ENCODE measurements at places on chromosomes 5 and 9. TPM values are rescaled to one million over a fixed set of nuclear protein-coding genes. Genes with fewer than 3 reads are reported as not detected.

The ANKRD31 gene
- polyA plus RNA-seq = not detected

- no peak overlapping the region for H3K27ac ChIP-seq
- no peaks in the 10 kb centered on the region for H3K27me3 ChIP-seq
- no peak for DNase-seq
- no peak overlapping the region for H3K4me3 ChIP-seq
- H3K36me3 ChIP-seq = no peaks in the 10 kb centered on the region
- H3K4me1 ChIP-seq = no peaks in the 10 kb centered on the region
Measured at GRCh38 chr5:54040804-54041203, 269.6 kb downstream of the ARL15 start.

DNA sequence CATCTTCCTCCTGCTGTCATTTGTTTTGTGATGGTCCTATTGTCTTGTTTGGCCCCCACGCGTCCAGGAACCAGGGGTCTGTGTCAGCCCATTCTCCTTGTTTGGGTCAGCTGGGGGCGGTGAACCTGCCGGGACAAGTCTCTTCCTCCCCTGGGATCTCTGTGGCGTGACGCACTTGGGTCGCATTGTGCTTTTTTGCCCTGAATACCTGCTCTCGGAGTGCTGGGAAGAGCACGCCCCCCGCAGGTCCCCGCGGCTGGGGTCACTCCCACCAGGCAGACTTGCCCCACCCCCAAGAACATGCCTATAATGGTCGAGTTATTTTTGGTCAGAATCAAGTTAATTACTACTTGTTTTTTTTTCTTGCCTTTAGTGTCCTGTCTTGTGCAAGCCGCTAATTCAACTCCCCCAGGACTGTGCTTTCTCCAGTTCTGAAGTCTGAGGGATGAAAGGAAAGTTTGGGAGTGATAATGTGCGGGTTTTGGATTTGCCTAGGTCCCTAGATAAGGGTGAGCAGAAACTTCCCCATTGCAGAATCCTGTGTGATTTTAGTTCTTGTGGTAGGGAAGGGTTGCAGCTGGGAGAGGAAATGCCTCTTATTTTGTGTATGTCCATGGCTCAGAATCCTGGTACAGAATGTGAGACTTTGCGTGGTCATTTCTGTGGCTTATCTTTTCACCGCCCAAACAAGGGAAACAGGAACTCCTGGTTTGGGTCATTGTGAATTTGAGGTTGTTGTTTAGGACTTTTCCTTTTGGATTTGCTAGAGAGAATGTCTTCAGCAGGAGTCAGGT, 789 bp downstream of the ACER2 start:
- no peak overlapping the region for H3K27ac ChIP-seq
- H3K4me1 ChIP-seq = peaks cover 23% of the 10 kb centered on the region
- H3K36me3 ChIP-seq = no peaks in the 10 kb centered on the region
- peak; percentile 18 for DNase-seq
- H3K27me3 ChIP-seq = no peaks in the 10 kb centered on the region

GRCh38 chr5:58868931-58869330, 286.1 kb downstream of the RAB3C start:
- H3K27me3 ChIP-seq = peaks cover 28% of the 10 kb centered on the region
- no peak for DNase-seq
- no peaks in the 10 kb centered on the region for H3K36me3 ChIP-seq
- no peak overlapping the region for H3K4me3 ChIP-seq

- no peak overlapping the region for H3K27ac ChIP-seq
- no peaks in the 10 kb centered on the region for H3K27me3 ChIP-seq
- H3K36me3 ChIP-seq = no peaks in the 10 kb centered on the region
- no peak for DNase-seq
- H3K4me3 ChIP-seq = no peak overlapping the region
- no peaks in the 10 kb centered on the region for H3K4me1 ChIP-seq
Measured at GRCh38 chr5:97406946-97407676, 224.1 kb upstream of the RIOK2 start.

- H3K27me3 ChIP-seq = no peaks in the 10 kb centered on the region
- H3K4me3 ChIP-seq = no peak overlapping the region
- H3K36me3 ChIP-seq = peaks cover 39% of the 10 kb centered on the region
- H3K27ac ChIP-seq = no peak overlapping the region
- H3K4me1 ChIP-seq = no peaks in the 10 kb centered on the region
Measured at GRCh38 chr9:113267911-113268566, 7.3 kb downstream of the CDC26 start.

DNA sequence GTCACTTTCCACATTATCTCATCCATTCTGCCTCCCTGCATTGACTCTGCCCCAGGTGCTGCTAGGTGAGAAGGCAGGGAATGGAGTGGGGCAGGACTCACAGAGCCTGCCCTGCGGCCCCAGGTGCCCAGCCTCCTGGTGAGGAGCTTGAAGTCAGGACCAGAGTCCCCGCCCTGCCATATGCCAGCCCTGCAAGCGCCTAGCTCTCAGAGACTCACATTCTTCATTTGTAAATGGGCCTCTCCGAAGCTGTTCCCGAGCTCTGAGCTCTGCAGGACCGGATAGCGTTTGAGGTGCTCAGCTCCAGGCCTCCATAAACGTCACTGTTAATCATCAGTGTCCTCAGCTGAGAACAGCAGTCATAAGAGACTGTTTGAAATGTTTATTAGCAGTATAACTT, 75.1 kb upstream of the STXBP1 start:
- peaks cover 63% of the 10 kb centered on the region for H3K4me1 ChIP-seq
- H3K27me3 ChIP-seq = no peaks in the 10 kb centered on the region
- H3K36me3 ChIP-seq = no peaks in the 10 kb centered on the region
- peak; percentile 85 for DNase-seq
- H3K27ac ChIP-seq = peak overlapping the region; percentile 79

DNA sequence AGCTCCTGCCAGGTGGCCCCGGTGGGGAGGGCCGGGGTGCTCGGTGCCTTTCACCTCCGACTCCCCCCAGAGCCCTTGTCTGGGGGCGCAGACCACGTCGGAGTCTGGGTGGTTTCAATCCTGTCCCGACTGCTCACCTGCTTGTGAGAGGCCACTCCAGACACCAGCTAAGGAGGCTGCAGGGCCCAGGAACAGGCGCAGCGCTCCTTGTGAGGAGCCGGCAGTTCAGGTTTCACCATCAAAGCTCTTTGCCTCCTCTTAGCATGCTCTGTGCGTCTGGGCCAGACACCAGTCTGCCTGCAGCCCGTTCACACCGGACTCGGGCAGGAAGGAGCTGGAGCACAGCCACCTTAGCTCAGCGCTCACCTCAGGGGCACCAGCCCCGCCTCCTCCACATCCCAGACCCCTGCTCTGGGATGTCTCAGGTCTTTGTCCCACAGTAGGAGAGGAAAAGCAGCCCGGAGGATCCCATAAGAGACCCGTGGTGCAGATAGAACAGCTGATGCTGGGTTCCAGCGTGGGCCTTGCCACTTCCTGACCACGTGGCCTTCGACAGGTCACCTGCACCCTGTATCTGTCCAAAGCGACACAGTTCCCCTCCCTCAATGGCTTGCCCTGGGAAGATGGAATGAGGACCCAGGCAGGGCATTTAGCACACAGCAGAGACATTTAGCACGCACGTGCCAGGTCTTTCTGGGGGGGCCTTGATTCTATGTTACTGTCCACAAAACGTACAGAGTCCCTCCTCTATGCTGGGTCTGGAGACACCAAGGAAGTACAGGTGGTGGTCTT, 106.2 kb upstream of the LMX1B start:
- no peaks in the 10 kb centered on the region for H3K36me3 ChIP-seq
- no peak overlapping the region for H3K4me3 ChIP-seq
- no peak overlapping the region for H3K27ac ChIP-seq

DNA sequence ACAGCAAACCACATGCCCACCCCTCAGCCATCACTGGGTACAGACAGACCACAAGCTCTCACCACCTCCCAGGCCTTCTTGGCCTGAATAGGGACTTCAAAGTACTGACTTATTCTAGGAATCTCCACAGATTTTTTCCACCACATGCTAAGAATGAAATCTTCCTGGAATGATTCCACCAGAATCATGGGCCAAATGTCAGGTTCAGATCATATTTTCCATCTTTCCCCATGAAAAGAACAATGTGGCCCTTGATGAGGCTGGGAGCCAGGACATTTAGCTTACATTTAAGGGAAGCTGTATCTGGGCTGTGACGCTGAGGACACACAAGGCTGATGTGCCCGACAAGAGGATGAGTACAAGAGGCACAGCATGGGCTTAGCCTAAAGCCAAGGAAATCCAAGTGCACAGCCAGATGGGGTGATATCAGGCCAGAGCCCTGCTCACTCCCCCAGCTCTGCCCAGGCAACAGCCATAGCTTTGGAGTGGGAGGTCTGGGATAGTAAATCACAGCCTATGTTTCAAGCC, 28.1 kb downstream of the ACSL6 start:
- H3K27ac ChIP-seq = no peak overlapping the region
- DNase-seq = no peak
- no peaks in the 10 kb centered on the region for H3K36me3 ChIP-seq
- H3K4me3 ChIP-seq = no peak overlapping the region
- no peaks in the 10 kb centered on the region for H3K27me3 ChIP-seq

- no peak for DNase-seq
- no peak overlapping the region for H3K4me3 ChIP-seq
- H3K27ac ChIP-seq = no peak overlapping the region
- H3K36me3 ChIP-seq = no peaks in the 10 kb centered on the region
- H3K27me3 ChIP-seq = peaks cover 35% of the 10 kb centered on the region
Measured at GRCh38 chr9:94631599-94631998, 7.7 kb downstream of the FBP1 start.

The MEF2C gene
- 3.2 TPM for polyA plus RNA-seq

DNA sequence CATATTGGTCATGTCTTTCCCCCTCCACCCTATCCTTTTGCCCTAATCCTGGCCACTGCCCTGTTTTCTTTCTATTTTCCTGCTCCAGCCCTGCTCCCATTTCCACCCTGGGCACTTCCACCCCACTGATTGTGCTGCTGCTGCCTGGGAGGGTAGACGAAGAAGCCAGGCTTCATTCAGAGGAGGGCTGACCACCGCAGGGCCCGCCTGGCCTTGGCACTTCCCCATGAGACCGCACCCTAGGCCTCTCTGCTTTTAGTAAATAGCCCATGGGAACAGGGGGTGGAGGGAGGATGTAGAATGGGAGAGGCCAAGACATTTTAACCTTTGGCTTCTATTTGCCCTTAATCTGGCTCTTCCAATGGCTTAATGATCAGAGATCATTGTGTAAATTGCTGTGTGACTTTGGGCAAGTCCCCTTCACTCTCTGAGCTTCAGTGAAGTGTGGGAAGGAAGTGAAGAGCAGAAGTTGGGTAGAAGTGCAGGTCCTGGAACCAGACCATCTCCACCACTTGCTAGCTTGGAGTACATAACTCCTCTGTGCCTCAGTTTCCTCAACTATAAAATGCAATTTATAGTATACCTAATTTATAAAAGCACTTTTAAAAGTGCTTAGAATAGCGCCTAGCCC, 13.6 kb upstream of the GPX3 start:
- H3K4me3 ChIP-seq = no peak overlapping the region
- no peaks in the 10 kb centered on the region for H3K36me3 ChIP-seq
- peaks cover 8% of the 10 kb centered on the region for H3K4me1 ChIP-seq

The SCGB3A1 gene
- polyA plus RNA-seq = not detected

The TLN1 gene
- polyA plus RNA-seq = 198 TPM

GRCh38 chr5:54363669-54364068, 53.3 kb upstream of the ARL15 start:
- H3K36me3 ChIP-seq = no peaks in the 10 kb centered on the region
- peaks cover 48% of the 10 kb centered on the region for H3K4me1 ChIP-seq
- H3K27me3 ChIP-seq = no peaks in the 10 kb centered on the region
- H3K27ac ChIP-seq = peak overlapping the region; percentile 49

The DNLZ gene
- 27.1 TPM for polyA plus RNA-seq

DNA sequence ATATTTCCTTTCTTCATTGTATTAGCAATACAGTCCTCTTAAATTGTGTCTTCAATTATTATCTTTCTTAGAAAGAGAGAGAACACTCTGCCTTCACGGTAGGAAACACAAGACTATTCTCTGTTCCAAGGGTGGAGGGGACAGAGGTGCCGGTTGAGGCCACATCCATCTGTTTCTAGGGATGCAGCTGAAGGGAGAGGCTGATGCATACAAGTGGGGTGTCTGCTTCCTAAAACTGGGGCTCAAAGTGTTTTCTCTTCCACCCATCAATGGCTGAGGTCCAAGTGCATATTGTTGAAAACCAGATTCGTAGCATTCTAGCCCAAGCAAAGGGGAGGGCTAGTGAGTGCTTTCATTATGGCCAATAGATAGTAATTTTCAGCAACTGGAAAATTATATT, 9.5 kb downstream of the IRX2 start:
- H3K27ac ChIP-seq = peak overlapping the region; percentile 84
- no peaks in the 10 kb centered on the region for H3K27me3 ChIP-seq
- peaks cover 68% of the 10 kb centered on the region for H3K4me1 ChIP-seq
- peak; percentile 54 for DNase-seq
- peak overlapping the region; percentile 77 for H3K4me3 ChIP-seq

GRCh38 chr5:105905392-105905791, 1765.3 kb downstream of the EFNA5 start:
- DNase-seq = no peak
- H3K27ac ChIP-seq = no peak overlapping the region
- H3K4me3 ChIP-seq = no peak overlapping the region
- peaks cover 13% of the 10 kb centered on the region for H3K4me1 ChIP-seq
- H3K36me3 ChIP-seq = no peaks in the 10 kb centered on the region

DNA sequence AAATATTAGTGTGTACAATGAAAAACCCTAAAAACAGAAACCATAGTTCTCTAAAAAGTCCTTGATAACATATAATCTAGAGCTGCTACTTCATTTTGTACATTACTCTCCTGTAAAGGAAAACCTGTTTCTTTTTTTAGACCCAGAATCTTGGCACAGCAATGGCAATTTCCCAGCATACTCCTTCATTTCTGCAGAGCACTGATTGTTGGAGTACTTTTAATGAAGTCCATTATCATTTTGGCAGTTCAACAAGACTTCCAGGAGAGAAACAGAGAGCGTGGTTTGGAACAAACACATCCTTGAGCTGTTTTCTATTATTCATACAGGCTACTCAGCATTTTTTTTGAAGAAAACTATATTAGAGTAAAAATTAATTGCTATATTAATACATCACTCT, 22.7 kb upstream of the MROH2B start:
- H3K27me3 ChIP-seq = no peaks in the 10 kb centered on the region
- H3K4me1 ChIP-seq = no peaks in the 10 kb centered on the region
- H3K27ac ChIP-seq = no peak overlapping the region
- DNase-seq = no peak
- H3K36me3 ChIP-seq = no peaks in the 10 kb centered on the region
- H3K4me3 ChIP-seq = no peak overlapping the region

DNA sequence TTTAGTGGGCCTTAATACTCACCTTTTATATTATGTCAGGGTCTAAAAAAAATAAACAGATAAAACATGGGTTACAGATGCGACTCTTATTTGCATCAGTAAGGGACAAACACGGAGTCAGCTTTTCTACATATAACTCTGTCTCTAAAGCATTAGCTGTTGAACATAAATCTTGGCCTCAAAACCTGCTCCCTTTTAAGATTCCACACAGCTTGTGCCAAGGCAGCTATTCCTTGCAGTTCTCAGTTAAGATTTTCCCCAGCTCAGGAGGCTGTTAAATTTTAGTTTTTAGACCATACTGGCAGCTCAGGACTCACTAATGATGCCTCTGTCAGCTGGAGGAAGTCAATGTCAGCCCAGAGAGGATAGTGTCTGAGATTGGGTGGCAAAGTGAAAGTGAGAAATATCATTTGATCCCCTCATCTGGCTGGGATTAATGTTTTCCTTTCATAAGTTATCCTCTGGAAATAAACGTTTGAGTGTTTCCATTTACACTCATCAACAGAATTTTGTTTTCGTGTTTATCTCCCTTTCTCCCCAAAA, 287.5 kb downstream of the ELAVL2 start:
- no peaks in the 10 kb centered on the region for H3K36me3 ChIP-seq
- H3K4me3 ChIP-seq = no peak overlapping the region
- H3K4me1 ChIP-seq = no peaks in the 10 kb centered on the region
- DNase-seq = no peak
- no peak overlapping the region for H3K27ac ChIP-seq

GRCh38 chr9:134738869-134739659, 97.5 kb downstream of the COL5A1 start:
- H3K4me1 ChIP-seq = peaks cover 4% of the 10 kb centered on the region
- no peak overlapping the region for H3K27ac ChIP-seq
- H3K36me3 ChIP-seq = peaks cover 27% of the 10 kb centered on the region
